Skin of body (tissue), 3 donors: ENCODE measurements at places on chromosomes 6 and 20. TPM values are rescaled to one million over a fixed set of nuclear protein-coding genes. Genes with fewer than 3 reads are reported as not detected.

The TMEM14C gene
- 50.4 TPM for total RNA-seq

The PSMB9 gene
- 7.3 TPM for total RNA-seq

The BMP6 gene
- total RNA-seq, result 3.7 TPM

The PARD6B gene
- total RNA-seq, result 9.3 TPM

The PRDM1 gene
- 15.1 TPM for total RNA-seq

The TCF21 gene
- not detected for total RNA-seq

The STK4 gene
- total RNA-seq, result 28.3 TPM

The PCK1 gene
- 51.4 TPM for total RNA-seq

The MLN gene
- not detected for total RNA-seq

The COMMD7 gene
- 13.7 TPM for total RNA-seq

DNA sequence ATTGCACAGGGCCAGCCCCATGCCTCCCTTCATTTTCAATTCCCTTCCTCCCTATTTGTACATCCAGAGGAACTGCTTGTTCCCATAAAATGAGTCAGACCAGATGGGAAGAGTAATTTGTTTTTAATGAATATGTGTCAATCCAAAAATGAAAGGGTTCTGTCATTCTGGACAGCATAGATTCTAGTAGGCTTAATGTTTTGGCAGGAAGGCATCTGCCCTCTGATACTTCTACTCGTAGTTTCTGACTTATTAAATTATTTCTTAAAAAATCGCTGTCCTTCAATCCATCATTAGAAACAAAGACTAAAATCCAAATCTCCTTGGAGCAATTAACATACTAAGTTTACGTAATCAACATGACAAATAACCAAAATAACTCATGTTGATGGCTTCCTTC is 665.5 kb downstream of the TENT5A start:
- DNase-seq, result peak; percentile 67

DNA sequence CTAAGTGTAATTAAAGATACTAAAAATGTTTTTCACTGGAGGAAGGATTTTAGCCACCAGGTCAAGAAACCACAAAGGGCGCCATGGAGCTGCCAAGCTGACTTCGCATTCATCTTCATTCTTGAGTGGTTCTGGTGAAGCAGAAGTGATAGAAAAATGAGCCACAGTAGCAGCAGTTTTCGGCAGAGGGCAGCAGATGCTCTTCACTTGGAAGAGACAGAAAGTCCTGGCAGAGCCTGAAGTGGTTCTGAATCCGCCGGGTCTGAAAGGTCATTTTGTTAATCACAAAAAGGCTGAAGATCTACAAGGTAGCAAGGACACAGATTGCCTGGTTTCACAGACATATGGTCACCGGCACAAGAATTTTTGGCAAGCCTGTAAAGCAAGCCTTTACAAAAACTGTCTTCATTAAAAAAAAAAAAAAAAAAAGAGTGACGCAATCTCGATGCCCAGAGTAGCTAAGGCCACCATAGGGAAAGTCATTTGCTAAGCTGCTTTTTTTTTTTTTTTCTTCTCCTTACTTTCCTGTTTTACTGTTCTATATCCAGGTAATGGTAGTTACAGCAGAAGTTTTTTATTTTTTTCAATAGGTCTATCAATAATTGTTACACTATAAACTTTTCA is 345.1 kb upstream of the AGPAT4 start:
- peak; percentile 27 for DNase-seq

- no peak for DNase-seq
Measured at GRCh38 chr20:44586289-44586911, 4.0 kb downstream of the PKIG start.

- DNase-seq, result no peak
Measured at GRCh38 chr20:50034567-50035180, 51.9 kb downstream of the SNAI1 start.

- DNase-seq, result no peak
Measured at GRCh38 chr20:40090236-40090635, 598.8 kb downstream of the MAFB start.

DNA sequence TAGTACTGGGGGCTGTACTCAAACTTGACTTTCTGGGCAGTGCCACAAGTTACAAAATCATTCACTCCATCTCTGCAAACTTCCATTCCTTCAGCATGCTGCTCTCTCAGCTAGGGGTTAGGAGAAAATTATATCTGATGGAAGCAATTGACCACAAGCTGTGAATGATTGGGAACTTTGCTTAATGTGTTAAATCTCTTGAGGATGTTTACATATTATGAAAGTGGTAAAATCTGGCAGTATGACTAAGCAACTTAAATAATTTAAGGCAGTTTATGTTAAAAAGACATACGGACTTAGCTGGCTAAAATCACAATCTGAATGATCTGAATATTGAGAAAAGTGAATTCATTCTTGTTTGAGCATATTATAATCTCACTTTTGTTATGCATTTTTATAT is 415.0 kb downstream of the PHF3 start:
- no peak for DNase-seq

- no peak for DNase-seq
Measured at GRCh38 chr20:63957004-63957689, 931 bp upstream of the UCKL1 start.

DNA sequence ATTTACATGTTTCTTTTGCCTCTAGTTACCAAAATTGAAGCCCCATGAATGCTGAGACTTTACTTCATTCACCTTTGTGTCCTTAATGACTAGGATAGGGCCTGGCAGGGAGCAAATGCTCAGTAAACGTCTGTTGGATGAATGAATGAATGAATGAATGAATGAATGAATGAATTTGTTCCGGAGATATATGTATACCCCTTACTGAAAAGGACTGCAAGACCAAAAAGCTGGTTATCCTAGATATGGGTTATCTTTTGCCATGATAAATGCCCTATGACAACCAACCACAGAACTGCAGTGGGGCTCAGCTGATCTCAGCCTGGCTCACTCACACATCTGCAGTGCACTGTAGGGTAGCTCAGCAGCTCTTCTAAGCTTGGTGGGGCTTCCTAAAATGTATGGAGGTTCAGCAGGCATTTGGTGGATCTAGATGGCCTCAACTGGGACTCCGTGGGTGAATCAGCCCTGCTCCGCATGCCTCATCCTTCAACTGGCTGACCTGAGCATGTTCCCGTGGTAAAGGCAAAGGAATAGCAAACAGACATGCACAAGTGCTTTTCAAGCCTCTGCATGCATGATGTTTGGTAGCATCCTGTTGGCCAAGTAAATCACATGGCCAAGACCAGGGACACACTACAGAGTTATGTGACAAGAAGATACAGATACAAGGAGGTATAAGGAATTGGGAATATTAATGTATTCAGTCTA is 378.7 kb upstream of the SOX4 start:
- no peak for DNase-seq

- peak; percentile 92 for DNase-seq
Measured at GRCh38 chr6:113858480-113859348, 1.6 kb downstream of the MARCKS start.

- no peak for DNase-seq
Measured at GRCh38 chr6:143620447-143620846, 57.3 kb upstream of the PHACTR2 start.

- DNase-seq, result no peak
Measured at GRCh38 chr20:50455656-50456451, 54.3 kb upstream of the PTPN1 start.

DNA sequence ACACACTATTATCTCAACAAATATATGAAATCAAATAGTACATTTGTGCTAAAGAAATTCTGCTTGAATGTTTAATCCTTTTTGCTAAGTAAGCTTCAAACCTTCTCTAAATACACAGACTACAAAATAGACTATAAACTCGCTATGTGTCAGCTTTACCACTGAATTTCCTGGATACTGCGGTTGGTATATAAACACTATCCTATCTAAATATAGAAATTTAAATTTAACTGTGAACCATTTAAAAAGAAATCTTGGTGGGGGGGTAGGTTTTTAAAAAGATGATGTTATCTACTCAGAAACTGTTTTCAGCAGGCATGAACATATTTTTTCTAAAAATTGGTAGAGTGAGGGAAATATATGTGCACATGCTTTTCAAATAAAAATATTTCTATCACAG is 306.5 kb upstream of the RUNX2 start:
- no peak for DNase-seq

- no peak for DNase-seq
Measured at GRCh38 chr20:32006841-32007786, 3.1 kb upstream of the CCM2L start.

DNA sequence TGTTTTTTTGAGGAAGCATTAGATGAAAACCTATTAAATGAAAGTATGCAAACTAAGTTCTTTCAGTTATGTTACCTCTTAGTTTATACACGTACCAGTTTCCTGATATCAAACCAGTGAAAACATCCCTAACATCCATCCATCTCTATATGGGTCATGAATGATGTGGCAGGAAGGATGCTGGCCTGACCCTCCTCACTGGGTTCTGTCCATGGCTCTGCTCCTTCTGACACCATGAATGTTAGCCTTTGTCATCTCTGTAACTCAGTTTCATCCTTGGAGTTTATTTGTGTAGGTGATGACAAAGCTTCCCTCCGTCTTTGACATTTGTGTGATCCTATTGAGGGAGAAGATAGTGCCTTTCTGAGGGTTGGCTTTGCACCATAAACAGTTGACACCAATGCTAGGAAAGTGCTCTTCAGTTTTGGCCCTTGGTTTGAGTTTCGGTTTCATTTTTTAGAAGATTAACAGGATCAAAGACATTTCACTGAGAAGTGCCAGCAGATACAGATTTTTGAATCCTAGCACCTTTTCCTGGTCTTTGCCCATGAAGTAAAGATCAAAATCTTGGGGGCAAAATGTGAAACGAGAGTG is 72.0 kb upstream of the SCGN start:
- DNase-seq, result no peak

GRCh38 chr20:14264869-14265268 is 72.5 kb downstream of the FLRT3 start:
- DNase-seq, result no peak

DNA sequence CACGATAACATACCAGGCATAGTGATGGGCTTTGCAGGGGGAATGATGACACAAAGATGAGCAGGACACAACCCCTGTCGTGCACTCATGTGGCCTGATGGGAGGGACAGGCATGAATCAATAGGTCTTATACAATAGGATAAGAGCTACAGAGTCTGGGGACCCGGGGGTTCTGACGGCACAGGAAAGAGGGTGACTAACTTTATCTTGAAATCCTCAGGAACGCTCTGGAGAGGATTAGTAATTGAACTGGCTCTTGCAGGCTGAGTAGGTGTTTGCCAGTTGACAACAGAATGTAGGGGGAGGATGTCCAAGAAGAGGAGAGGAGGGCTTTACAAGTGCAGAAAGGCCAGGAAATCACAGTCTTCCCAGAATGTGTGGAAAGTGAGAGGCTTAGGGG is 219.9 kb upstream of the ECI2 start:
- no peak for DNase-seq

GRCh38 chr6:71224011-71224410 is 64.6 kb upstream of the OGFRL1 start:
- DNase-seq, result no peak

GRCh38 chr6:150694889-150695288 is 95.2 kb downstream of the PLEKHG1 start:
- DNase-seq, result peak; percentile 33

DNA sequence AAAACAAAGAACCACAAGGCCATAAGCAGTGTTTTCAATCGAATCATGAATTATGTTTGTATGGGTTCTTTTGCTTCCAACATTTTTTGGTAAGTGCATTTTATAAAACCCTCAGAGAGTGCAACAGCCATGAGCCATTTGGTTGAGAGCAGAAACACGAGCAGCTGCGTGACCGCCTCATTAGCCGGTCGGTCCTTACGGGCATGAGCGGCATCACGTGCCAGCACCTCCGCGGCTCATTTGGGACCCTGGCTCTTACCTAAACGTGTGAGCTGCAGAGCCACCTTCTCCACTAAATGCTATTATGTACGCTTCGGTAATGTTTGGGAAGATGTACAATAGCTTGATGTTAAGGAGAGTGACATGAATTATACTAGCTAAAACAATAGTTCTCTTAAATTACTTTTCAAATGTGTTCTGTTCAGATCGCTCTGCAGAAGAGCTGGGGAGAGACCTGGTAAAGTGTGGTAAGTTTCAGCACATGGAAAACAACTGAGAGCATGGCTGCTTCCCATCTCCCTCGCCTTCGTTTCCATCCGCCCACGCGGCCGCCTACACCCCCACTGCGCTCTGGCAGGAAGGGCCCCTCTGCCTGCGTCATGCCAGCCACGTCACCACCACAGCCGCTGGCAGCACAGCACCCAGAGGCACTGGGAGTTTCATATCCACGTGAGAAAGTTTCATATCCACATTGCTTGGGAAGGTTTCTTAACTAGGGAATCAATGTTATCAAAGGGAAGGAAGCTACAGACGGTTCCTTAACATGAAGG is 23.7 kb upstream of the PDE10A start:
- DNase-seq, result no peak
